ENCODE measurements at places on chromosomes 2 and 18.

DNA sequence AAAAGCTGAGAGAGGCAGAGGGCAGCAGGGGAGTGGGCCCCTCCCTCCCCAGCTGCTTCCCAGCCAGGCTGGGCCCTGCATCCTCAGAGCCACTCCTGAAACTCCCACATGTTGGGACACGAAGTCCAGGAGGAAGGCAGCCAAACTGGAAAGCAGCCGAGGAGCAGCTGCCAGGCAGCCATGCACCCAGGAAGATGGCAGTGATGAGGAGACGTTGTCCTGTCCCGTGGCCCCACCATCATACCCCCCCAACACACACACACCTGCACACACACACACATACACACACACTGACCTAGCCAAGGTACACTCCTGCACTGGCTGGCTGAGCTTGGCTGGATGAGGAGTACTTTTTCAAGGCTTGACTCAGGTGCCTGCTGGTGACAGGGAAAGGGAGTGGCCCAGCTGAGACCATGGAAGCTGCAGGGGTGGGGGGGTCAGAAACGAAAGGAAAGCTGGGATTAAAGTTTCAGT, 106.0 kb downstream of the CYP26B1 start:
- no peak for DNase-seq

- peak; percentile 30 for DNase-seq
These were observed 1.7 kb upstream of the SMAD7 start for GRCh38 chr18:48952287-48953103.

DNA sequence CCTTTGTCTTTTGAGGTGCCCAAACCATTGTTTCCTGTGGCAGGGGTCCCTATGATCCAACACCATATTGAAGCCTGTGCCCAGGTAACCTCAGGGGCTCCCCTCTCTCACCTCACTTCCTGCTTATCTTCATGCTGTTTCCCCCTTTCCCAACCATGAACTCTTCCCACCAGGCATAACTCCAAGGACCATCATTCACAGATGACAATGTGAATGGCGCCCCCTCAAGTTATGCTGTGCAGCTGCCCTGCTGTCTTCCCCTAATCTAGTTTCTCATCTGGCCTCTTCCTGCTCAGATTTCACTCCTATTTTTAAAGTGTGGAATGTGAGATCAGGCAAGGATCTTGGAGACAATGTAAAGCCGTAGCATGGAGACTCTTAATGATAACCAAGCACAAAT, 1.4 kb downstream of the GMPPA start:
- no peak for DNase-seq

- no peak for DNase-seq
These were observed 205.7 kb downstream of the TPGS2 start for GRCh38 chr18:36623091-36623490.

DNA sequence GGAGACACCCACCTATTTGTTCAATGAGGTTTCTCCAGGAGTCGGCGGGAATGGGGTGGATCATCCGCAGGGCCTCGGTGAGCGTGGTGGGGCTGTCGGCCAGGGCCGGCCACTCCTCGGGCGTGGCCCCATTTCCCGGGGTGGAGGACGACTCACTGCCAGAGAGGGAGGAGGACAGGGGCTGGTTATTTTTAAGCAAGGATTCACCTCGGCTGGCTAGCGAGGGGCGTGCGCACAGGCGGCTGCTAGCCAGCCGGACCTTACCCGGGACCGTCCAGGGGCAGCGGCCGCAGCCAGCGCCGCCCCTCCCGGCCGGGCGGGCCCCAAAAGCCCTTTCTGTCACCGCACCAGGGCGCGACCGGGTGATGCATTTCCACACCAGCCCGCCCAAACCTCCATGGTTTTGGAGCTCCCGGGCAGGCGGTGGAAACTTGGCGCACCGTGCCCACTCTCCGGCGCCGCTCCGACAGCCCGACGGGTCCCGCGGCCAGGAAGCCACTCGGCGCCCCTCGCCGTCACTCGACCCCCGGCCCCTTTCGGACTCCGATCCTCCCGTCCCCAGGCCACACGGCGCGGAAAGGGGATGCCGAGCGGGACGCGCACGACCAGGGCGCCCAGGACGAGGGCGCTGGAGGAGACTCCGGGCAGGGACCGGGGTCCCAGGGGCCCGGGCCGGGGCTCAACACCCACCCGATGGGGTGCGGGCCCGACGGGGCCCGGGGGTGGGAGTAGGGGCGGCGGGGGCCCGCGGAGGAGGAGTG, 57.1 kb downstream of the SNORC start:
- no peak for DNase-seq

DNA sequence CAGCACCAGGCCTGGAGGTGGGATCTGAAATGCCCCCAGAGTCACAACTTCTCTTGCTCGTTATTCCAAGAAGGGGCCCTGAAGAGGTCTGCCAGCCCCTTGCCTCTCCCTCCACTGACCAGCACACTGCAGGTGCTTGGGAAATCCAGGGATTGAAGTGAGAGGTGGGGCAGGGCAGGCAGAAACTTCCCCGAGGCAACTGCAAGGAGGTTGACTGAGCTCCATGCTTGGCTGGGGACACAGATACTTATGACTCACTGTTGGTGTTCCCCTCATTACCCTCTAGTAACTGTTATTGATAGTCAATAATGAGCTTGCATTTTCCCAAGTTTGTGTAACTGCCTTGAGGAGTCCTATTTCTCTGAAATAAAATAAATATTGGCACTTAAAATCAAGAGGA, 47.5 kb downstream of the MARCO start:
- no peak for DNase-seq

DNA sequence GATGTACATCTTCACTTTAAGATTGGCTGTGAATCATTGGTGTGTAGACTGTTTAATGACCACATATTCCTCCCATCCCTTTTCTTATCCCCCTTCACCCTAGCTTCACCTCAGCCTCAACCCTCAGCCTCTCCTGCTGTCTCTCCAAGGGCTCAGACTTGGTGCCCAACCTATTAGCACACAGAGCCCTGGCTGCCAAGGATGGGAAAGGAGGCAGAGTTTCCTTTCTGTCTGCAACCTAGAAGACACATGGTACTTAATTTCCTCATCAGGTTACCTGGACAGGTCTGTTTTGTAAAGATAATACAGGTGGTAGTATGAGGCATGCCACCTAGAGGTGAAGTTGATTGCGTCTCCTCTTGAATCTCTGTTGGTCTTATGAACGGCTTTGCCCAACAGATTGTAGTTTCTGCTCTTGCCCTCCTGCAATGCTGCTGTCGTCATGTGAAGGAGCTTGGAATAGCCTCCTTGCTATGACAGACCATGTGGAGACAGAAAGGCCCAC, 44.5 kb upstream of the RMND5A start:
- DNase-seq: no peak

GRCh38 chr2:112906276-112906675, 4.7 kb upstream of the IL37 start:
- no peak for DNase-seq

DNA sequence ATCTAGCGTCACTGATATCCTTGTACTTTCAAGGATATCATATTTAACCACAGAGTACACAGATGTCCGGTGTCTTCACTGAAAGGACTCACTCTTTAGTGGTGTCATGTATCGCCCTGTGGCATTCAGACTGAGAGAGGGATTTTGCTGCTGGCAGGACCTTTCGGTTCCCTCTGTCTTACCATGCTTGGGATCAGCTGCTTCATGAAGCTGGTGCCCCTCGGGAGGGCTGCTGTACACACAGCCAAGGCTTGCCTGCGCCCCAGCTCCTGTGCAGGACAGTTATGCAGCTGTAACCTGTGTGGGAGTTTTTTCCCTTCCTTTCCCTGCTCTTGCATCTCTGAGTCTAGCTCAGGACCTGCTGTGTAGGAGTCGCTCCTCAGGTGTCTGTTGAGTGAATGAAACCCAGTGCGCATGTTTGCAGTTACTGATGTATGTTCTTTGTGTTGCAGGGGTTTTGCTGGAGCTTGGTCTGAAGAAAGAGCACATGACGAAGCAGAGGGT, 64.4 kb downstream of the GREB1 start:
- no peak for DNase-seq

- DNase-seq: no peak
These were observed 24.7 kb upstream of the MBP start for GRCh38 chr18:77157312-77157711.

DNA sequence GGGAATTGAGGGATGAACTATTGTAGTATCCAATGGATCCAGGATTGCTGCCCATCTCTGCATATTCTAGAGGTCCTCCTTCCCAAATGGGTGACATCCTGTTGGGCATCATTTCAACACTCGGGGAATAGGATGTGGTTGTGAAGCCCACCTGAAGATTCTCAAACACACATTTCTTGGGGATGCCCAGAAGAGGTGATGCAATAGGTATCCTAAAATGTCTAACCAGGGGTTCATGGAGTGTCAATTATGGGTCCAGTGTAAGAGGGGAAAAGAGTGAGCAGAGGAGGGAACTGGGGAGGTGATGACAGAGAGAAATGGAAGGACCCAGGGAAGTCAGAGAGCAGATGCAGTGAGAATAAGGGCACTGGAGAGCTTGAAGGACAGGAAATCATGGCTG, 52.1 kb downstream of the POLE4 start:
- DNase-seq: no peak

- DNase-seq: no peak
These were observed 7.5 kb downstream of the COL5A2 start for GRCh38 chr2:189171956-189172609.

GRCh38 chr18:29693334-29693733, 1349.2 kb downstream of the DSC3 start:
- no peak for DNase-seq

GRCh38 chr2:234885118-234885517, 66.7 kb upstream of the SH3BP4 start:
- DNase-seq: no peak

DNA sequence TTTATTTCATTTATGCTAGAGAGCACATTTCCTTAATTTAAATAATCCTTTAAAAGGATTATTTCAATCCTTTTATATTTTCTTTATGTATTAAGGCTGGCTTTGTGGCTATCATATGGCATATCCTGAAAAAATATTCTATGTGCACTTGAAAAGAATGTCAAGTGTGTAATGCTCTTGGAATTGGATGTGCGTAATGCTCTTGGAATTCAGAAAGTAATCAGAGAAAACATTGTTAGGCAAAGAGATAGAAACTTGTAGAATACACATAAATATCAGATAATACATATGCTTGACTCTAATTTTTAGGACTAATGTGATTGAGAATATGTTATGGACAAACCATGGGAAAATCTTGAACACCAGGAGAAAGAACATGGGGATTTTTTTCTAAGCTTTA, 197.5 kb upstream of the COL3A1 start:
- DNase-seq: no peak

GRCh38 chr2:234621120-234621519, 124.2 kb upstream of the ARL4C start:
- no peak for DNase-seq

DNA sequence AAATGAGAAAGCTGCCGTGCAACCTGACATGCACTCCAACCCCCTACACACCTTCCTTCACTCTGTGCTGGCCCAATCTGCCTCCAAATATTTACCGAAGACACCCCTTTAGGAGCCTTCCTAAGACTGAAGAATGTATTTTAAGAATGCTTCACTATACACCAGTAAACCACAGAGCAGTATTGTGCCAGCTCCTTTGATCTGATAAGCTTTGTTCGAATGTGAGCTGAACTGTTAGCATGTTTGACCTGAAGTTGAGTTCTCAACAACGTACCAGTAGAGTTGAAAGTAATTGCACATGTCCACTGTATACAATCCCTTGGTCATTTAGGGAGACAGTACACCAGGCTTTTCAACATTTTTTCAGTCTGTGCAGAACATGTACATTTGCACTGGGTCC, 259.2 kb downstream of the TGIF1 start:
- no peak for DNase-seq

DNA sequence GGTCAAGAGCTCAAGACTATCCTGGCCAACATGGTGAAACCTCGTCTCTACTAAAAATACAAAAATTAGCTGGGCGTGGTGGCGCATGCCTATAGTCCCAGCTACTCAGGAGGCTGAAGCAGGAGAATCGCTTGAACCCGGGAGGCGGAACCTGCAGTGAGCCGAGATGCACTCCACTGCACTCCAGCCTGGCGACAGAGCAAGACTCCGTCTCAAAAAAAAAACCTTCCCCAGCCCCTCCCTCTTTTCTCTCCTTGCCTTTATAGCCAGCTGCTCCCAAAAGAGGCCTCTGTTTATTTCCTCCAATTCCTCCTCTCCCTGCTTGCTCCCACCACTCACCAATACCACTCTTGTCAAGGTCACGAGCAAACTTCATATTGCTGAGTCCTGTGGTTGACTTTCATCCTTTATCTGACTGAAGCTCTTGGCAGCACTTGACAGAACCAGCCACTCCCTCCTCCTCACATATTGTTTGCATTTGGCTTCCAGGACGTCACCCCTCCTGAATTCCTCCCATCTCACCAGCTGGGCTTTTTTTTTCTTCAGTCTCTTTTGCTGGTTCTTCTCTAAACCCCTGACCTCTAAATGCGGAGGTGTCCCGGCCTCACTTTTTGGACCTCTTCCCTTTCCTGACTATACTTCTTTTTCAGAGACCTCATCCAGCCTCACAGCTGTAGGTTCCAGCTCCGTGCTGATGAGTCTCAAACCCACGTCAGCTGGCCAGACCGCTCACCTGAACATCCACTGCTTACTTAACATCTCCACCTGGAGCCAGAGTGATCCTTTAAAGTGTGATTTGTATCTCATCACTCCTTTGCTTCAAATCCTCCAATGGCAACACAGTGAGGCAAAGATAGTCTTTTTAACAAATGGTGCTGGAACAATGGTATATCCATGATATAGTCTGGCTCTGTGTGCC, 84.6 kb upstream of the CAB39 start:
- no peak for DNase-seq

GRCh38 chr2:64327129-64327509, 126.8 kb upstream of the LGALSL start:
- no peak for DNase-seq

- no peak for DNase-seq
These were observed 63.4 kb downstream of the LDAH start for GRCh38 chr2:20759487-20759886.

DNA sequence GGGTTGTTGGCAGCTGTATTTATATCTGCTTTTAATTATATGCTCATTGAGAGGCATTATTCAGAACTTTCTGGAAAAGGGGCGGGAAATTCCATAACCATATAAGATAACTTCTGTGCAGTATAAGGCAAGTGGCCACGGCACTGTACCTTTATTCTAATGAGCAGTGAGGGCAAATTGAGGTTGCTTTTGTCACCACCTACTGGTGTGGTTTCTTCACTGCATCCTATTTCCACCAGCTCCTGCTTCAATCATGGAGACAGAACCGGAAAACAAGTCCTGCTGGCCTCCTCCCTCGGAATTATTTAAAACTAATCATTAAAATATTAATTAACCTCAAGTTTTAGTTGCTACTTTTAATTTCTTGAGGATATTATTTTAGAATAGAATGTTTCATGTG, 759.4 kb downstream of the CBLN2 start:
- DNase-seq: no peak

DNA sequence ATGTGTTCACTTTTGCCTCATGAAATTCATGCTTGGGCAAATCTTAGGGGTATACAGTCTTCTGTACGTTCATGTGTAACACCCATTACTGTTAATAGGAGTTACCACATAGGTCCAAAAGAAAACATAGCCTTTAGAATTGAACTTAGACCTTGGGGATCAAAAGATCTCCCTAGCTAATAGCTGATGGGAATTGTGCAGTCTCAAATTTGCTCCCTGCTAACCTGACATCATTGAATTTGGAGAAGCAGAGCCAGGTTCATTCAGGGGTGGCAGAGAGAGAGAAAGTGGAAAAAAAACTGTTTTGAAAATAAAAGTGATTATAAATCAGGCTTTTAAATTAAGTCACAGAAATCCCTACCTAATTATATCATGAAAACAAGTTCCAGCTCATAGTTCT, 28.0 kb upstream of the PPP3R1 start:
- DNase-seq: no peak

All from stimulated activated CD4-positive, alpha-beta T cell treated with anti-CD3 and anti-CD28 coated beads, Interleukin-12 subunit alpha, Interleukin-12 subunit beta, amount 100 ng/mL, for 24 hours (primary cell).